ENCODE measurements at places on chromosomes 16 and 17. TPM values are rescaled to one million over a fixed set of nuclear protein-coding genes. Genes with fewer than 3 reads are reported as not detected.
A peak's percentile ranks its signal among the peaks of the same experiment; 100 is the strongest.

- DNase-seq, result peak; percentile 93
These were observed 33.3 kb downstream of the PLCD3 start for GRCh38 chr17:45098869-45099616.

The LITAFD gene
- total RNA-seq, result not detected

DNA sequence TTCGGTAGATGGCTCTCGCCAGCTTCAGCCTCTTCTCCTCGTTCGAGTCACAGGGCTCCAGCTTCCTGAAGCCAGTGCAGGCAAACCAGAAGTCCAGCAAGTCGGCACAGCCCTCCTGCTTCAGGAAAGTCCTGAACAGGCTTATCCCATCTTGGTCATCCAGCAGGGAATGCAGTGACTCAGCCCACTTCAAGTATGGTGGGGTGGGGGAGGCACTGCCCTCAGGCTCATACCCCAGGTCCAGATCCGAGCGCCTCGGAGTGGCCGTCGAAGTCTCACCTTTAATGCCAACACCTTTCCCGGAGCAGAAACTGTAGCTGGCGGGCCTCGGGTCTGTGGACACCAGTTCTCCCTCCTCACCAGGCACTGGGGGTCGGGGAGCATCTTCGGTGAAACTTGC lies 5.9 kb downstream of the AXIN1 start:
- no peak for DNase-seq

GRCh38 chr17:71378741-71379140 lies 742.1 kb upstream of the SOX9 start:
- no peak for DNase-seq

The TBC1D3C gene
- total RNA-seq, result not detected

- DNase-seq, result no peak
These were observed 7.1 kb upstream of the RAB40C start for GRCh38 chr16:582614-583331.

- DNase-seq, result no peak
These were observed 292.0 kb upstream of the TNRC6C start for GRCh38 chr17:77666462-77666861.

- DNase-seq, result no peak
These were observed 3.6 kb downstream of the ZNF646 start for GRCh38 chr16:31077592-31078396.

The CA10 gene
- not detected for total RNA-seq

GRCh38 chr16:29808219-29808900 lies 2.0 kb downstream of the MAZ start:
- no peak for DNase-seq

The CHD9 gene
- 82.2 TPM for total RNA-seq

The POLR3K gene
- 4.1 TPM for total RNA-seq

DNA sequence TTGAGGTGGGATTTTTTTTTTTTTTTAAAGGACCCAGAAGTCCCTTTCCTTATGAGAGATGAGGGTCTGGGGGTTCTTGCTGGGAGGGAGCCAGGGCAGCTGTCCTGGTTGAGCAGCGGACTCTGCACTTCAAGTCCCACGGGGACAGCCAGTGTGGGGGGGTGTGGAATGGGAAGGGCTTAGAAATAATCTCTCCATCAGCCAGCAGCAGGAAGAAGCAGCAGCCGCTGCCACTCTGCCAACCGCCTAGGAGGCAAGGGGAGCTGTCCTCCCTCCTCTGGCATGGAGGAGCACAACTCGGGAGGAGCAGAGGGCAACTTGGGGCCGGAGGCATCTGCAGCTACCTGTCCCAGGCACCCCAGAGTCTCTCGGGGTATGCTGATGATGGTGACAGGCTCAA lies at the start of gene KCNG4:
KCNG4 (minus strand) TSS at position 104 of the 400 bp plus-strand sequence. CDS start 2,527 bp downstream, outside the sequence.
- no peak for DNase-seq

The DHRS7C gene
- total RNA-seq, result not detected

The CPNE7 gene
- total RNA-seq, result not detected

GRCh38 chr17:45814622-45815606 lies 29.8 kb upstream of the SPPL2C start:
- DNase-seq, result no peak

DNA sequence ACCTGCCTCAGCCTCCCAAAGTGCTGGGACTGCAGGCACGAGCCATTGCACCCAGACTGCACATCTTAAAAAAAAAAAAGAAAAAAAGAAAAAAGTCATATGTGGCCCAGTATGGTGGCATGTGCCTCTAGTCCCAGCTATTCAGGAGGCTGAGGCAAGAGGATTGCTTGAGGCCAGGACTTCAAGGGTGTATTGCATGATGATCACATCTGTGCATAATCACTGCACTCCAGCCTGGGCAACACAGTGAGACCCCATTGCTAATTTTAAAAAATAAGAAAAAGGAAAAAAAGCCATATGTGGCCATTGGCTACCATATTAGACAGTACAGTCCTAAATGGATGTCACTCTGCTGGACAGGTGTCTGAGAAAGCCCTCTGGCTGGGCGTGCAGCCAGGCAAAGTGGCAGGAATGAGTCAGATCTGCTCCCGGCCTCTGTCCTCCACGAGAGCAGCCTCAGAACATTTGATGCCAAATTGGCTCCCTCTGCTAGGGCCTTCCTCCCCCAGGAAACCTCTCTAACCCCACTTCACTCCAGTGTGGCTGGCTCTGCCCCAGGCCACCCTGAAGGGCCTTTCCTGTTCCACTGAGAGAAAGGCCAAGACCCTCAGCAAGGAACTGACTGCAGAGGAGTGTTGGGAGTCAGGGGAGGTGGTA lies 14.7 kb downstream of the CA7 start:
- no peak for DNase-seq

DNA sequence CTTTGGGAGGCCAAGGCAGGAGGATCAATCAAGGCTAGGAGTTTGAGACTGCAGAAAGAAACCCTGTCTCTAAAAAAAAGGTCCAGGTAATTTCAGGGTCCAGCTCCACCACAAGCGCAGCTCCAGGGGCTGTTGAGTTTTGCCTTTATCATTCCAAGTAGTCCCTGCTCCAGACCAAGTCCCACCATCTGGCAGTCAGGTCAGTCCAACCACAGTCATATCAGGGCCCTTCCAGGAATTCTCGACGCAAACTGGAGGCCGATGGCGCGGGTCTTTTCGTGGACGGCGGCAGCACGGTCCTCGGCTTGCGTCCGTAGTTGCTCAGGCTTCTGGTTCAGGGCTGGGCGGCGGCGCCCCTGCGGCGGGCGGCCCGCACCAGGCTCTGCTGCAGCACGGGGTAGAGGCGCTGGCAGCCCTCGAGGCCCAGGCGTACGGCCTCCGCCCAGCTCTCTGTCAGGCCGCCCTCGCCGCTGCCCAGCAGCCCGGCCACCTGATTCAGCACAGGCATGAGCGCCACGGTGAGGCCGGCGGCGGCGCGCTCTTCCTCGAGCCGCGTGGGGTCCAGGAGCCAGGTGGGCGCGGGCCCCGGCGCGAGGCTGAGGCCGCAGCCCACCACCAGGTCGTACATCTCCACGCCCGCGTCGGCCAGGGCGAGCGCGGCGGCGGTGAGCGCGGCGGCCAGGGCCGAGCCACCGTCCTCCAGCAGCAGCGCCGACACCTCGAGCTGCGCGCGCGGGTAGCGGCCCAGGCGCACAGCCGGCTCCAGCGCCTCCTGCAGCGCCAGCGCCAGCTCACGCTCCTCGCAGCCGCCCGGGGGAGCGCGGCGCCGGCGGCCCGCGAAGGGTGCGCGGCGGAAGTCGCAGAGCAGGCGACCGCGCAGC lies 752 bp downstream of the EXOSC6 start:
- DNase-seq, result no peak

DNA sequence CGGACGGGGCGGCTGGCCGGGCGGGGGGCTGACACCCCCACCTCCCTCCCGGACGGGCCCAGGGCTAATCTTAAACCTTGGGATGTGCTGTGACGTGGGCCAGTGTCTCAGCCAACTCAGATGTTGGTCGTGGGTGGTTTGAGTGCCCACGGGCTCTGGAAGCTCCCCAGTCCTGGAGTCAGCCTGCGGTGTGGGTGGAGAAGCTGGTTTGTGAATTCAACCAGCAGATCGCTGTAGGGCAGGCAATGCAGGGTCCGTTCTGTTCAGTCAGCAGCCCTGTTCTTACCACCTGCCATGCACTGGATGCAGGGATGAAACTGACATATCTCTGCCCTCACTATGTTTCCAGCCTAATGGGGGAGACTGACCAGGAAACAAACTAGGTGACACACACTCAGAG lies 8.0 kb upstream of the ZNF500 start:
- no peak for DNase-seq

The PTRH2 gene
- 12.9 TPM for total RNA-seq

DNA sequence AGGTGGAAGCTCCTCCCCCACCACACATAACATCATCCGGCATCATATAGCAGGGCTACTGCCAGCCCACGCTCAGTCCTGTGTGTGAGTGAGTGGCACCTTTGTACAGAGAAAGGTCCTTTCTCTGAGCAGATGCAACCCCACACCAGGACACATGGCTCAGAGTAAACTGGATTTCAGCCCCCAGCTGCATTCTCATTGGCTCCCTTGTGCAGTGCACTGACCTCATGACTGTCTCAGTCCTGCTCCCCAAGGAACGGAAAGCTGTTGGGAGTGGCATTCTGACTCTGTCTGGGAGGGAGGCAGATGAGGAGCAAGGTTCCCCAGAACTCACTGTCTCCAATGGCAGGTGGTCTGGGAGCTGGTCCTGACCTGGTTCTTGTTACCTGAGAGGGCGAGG lies 244.1 kb downstream of the PHKB start:
- DNase-seq, result no peak

DNA sequence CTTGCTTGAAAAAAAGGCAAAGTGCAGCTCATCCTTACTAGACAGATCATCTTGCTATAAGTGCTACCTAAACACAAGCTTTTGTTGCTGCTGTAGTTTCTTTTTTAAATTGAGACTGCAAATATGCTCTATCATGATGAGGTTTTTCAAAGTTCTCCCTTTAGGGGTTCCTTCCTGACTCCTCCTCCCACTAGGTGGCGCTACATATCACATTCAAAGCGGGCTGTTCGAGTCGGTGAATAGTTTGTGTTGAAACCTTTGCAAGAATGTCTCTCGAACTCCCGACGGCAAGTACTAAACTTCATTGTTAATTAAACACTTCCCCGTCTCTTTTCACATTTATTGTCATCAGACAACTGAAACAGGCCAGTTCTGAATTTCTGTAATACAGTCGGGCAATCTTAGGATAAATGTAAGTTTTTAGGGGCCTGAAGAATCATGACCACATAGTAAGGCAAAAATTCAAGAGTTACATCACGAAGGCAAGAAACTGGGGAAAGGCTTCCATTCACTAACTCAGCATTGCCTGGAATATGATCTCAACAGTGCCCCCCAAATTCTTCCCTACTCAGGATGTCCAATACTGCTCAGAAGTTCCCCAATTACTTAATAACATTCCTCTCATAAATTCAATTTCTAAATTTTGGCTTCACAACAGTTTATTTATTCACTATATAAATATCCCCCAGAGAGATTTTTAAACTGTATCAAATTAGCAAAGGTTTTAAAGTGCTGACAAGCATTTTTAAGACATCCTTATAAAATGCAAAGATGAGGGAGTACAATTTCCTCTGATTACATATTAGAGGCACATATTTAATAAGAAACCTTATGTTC lies 6.7 kb downstream of the HS3ST3A1 start:
- DNase-seq, result peak; percentile 96

DNA sequence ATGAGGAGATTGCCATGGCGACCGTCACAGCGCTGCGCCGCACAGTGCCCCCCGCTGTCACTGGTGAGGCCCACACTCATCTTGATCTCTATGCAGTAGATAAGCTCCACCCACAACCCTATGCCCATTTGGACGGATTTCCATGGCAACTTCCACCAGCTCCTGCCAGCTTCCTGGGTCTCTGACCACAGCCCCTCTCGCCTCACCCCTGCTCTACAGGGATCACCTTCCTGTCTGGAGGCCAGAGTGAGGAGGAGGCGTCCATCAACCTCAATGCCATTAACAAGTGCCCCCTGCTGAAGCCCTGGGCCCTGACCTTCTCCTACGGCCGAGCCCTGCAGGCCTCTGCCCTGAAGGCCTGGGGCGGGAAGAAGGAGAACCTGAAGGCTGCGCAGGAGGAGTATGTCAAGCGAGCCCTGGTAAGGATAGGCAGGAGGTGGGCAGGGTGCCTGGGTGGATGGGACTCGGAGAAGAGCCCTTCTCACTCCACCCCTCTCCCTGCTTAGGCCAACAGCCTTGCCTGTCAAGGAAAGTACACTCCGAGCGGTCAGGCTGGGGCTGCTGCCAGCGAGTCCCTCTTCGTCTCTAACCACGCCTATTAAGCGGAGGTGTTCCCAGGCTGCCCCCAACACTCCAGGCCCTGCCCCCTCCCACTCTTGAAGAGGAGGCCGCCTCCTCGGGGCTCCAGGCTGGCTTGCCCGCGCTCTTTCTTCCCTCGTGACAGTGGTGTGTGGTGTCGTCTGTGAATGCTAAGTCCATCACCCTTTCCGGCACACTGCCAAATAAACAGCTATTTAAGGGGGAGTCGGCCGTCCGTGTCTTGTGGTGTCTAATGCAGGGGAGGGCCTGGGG lies 4.3 kb downstream of the ALDOA start:
- no peak for DNase-seq

The DLX4 gene
- total RNA-seq, result not detected

DNA sequence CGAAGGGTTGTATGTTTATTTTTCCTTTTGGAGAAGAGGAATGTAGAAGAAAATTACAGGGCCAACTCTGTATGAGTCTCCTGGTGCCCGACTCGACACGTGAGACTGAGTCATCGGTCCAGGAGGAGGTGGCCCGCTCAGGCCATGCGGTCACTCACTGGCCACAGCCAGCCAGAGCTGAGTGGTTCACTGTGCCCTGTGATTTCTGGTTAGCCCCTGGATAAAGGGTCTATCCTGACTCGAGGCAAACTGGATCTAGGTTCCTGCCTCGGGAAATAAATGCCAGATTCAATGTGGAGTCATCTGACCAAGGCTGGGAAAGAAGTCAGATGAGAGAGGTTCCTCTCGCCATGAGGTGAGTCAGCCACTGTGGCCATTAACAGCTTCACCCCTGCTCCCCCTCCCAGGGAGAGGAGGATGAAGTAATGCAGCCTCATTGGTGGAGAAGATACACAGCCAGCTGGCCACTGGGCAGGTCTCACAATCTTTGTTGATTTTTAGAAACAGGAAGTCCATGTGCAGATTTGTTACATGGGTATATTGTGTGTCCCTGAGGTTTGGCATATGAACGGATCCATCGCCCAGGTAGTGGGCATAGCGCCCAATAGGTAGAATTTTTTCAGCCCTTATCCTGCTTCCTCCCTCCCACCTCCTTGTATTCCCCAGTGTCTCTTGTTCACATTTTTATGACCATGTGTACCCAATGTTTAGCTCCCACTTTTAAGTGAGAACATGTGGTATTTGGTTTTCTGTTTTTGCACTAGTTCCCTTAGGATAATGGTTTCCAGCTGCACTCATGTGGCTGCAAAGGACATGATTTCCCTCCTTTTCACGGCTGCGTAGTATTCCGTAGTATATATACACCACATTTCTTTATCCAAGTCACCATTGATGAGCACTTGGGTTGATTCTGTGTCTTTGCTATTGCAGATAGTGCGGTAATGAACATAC lies 21.7 kb upstream of the USP36 start:
- peak; percentile 90 for DNase-seq

- DNase-seq, result no peak
These were observed 62.4 kb upstream of the MARCHF10 start for GRCh38 chr17:62870552-62870971.

The KRT39 gene
- not detected for total RNA-seq

- no peak for DNase-seq
These were observed 14.2 kb upstream of the RAP1GAP2 start for GRCh38 chr17:2782055-2782454.

The EVPLL gene
- total RNA-seq, result not detected

- no peak for DNase-seq
These were observed 237.4 kb downstream of the C16orf78 start for GRCh38 chr16:49610983-49611382.

The NKD1 gene
- 92.4 TPM for total RNA-seq

The HOXB9 gene
- total RNA-seq, result 0.21 TPM

Data from tibial nerve (tissue), 4 donors.